ENCODE measurements at places on chromosomes 3 and 15.
A peak's percentile ranks its signal among the peaks of the same experiment; 100 is the strongest.

DNA sequence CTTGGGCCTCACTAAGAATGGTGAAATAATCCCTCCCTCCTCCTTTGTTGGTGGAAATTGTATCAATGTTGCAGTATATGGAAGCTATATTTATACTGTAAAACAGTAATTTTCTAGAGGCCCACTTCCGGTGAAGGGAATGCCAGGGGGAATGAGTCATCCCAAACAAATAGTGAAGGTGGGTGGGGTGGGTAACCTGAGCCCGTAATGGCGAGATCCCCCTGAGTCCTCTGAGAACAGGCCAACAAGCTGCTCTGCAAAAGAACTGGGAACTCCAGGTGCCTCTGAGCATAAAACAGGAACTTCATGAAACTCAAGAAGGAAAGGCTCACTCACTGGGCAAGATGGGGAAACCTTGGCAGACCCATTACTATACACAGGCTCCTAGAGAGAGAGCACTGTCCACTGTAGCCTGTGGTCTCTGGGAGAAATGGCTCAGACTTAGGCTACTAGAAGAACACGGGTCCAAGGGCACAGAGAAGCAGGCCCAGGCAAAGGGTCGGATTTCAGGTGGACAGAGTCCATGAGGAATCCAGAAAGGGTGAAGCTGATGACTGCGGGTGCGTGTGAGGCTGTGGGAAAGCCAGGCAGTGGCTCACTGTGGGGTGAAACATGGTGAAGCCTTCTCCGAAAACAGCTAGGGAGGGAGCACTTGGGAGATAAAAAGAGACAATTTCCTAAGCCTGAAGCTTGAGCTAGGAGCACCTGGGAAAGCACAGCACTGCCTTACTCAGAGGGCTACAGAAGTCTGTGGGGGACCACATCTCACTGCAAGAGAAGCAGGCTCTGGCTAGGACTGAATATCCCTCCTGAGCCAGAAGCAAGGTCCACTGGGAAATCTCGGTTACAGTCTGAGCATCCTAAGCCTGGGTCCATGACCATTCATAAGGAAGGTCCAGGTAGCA is 19.8 kb downstream of the LARP6 start:
- peak; percentile 80 for DNase-seq

GRCh38 chr3:106206613-106207012 is 337.8 kb upstream of the CBLB start:
- DNase-seq = no peak

DNA sequence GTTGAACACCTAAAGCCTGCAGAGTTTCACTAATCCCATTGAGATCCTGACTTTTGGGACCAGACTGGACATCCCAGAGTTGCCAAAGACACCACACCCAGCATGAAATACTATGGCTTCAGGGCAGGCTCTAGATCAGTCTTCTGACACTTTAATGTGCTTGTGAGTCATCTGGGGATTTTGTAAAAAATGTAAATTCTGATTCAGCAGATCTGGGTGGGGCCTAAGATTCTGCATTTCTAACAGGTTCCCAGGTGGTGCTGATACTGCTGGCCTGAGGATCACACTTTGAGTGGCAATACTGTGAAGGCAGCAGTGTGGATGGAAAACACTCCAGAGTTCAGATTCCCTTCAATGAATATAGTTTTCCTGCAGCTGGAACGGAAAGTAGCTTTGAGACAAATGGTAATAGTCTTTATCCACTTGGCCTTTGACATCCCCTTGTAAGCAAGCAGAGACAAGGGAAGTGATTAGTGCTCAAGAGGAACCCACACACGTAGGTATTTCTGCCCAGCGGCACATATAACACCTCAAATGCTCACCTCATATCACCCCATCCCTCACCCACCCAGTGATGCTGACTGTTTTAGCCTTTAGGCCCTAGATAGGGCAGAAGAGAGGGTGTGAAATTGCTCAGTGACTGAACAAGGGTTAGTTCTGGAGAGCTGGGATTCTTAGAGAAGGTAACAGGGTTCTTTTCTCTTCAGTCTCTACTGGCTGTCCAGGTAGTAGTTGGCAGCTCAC is 51.5 kb upstream of the GSK3B start:
- DNase-seq = peak; percentile 74

- no peak for DNase-seq
These were observed 8.1 kb upstream of the PRR23E start for GRCh38 chr3:127184870-127185216.

- DNase-seq = no peak
These were observed 98.2 kb downstream of the RBMS3 start for GRCh38 chr3:29379097-29379496.

GRCh38 chr3:46544771-46545503 is 21.2 kb downstream of the LRRC2 start:
- no peak for DNase-seq

GRCh38 chr3:156787001-156787400 is 39.2 kb upstream of the LEKR1 start:
- DNase-seq = no peak

All from iris pigment epithelial cell (primary cell).